Progenitor cell of endocrine pancreas (in vitro differentiated cells): ENCODE measurements at places on chromosomes 6 and 20. TPM values are rescaled to one million over a fixed set of nuclear protein-coding genes. Genes with fewer than 3 reads are reported as not detected.

- DNase-seq = no peak
Observed at GRCh38 chr6:109118871-109119354, 23.6 kb downstream of the CEP57L1 start.

- DNase-seq = no peak
Observed at GRCh38 chr6:64012351-64013001, 376.9 kb downstream of the PHF3 start.

- DNase-seq = no peak
Observed at GRCh38 chr20:49768204-49769047, 44.2 kb upstream of the SLC9A8 start.

- no peak for DNase-seq
Observed at GRCh38 chr6:22073516-22074198, 223.2 kb downstream of the PRL start.

DNA sequence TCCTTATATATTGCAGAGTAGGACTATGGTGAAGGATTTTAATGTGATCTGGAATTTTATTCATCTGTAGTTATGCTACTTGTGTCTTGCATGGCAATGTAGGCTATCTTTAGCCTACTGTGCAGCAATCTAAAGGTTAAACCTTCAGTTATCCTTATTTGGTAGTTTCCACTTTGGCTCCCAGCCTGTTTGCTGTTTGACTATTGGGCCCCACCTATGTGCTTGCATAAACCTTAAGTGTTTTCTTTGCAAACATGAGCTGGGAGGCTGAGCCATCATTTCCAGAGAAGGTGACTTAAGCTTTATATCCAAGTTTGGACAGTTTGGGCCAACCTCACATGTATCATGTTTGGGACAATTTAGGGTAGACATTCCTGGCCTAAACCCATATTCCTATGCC is 537.5 kb downstream of the BTBD3 start:
- no peak for DNase-seq

COL9A1 gene
- 5.5 and 8.1 TPM in 2 replicates for total RNA-seq

STX11 gene
- not detected in 2 replicates for total RNA-seq

KIAA0408 gene
- total RNA-seq = 0.91 and 1.4 TPM in 2 replicates
